Stimulated activated CD8-positive, alpha-beta memory T cell treated with anti-CD3 and anti-CD28 coated beads, Interleukin-4, amount 100 ng/mL, for 4 hours (primary cell): ENCODE measurements at places on chromosomes 4 and X.

DNA sequence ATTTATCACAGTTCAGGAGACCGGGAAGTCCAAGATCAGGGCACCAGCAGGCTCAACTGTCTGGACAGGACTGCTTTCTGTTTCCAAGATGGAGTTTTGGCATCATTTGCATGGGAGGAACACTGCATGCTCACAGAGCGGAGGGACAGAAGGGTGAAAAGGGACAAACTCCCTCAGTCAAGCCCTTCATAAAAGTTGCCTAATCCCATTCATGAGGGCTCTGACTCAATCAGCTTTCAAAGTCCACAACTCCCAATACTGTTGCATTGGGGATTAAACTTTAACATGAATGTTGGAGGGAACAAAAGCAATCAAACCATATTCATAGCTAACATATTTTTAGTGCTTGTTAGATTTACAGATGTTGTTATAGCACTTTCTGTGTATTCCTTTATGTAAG, 158.9 kb upstream of the MAD2L1 start:
- DNase-seq, result no peak

DNA sequence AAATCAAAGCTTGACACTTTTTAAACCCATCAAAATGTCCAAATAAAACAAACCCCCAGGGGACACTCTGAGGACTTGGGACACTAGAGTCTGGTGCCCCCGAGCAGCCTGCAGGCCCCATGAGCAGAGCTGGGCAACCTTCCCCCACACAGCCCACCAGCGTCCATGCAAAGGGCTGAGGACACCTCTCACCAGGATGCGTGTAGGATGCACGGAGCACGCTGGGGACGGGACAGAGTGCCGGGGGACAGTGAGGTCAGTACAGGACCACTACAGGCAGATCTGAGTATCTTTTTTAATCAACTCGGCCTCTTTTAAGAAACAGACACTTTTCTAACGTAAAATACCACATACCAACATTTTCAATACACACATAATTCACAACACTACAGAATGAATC, 6.9 kb downstream of the GAK start:
- DNase-seq, result no peak

DNA sequence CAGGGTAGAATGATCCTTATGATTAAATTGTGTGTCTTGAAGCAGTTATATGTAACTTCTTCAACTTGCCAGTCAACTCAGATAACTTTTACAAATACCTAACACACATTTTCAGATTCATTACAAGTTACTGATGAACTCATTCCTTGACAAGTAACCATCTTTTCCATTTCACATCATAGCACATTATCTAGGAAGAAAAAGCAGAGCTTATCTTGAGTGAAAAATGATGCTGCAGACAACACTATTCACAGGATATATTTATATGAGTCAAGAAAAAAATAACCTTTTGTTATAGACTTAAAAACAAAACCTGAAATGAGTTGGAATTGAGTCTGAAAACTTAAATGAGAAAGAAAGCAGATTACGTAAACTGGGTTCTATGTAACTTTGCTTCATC, 68.9 kb downstream of the LEF1 start:
- DNase-seq, result no peak

- no peak for DNase-seq
Observed at GRCh38 chr4:26020881-26021280, 106.9 kb downstream of the SMIM20 start.

- DNase-seq, result no peak
Observed at GRCh38 chr4:181685911-181686310, 557.3 kb upstream of the TENM3 start.

GRCh38 chrX:107825698-107826237, at the start of gene MID2:
Gene MID2, plus strand, starts transcription at chrX:107825866. Its CDS starts 561 bp downstream, at chrX:107826427.
- DNase-seq, result no peak

GRCh38 chr4:165737309-165737972, 135.6 kb upstream of the TLL1 start:
- DNase-seq, result no peak
